NCI-H187 (cell line): ENCODE measurements at places on chromosomes 1 and 21.

GRCh38 chr1:7069931-7070330 lies 284.7 kb downstream of the CAMTA1 start:
- DNase-seq: no peak

- DNase-seq: no peak
These were observed 114.3 kb downstream of the SLC35F3 start for GRCh38 chr1:234018816-234019215.

DNA sequence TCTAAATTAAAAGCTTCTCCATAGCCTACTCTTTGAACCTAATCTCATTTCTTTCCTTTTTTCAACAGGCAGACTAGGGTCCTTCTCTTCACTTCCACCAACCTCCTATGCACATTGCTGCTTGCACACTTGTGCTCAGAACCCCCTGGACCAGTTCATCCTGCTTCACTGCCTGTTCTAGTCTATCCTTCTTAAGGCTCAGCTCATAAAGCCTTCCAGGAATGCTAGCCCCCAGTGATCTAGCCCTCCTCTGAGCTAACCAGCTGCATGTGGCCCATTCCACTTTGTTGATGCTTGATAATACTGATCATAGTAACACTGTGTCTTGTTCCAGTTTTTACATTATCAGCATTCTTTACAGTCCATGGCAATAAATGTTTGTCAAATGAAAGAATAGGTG lies 22.9 kb upstream of the PHGDH start:
- DNase-seq: no peak

DNA sequence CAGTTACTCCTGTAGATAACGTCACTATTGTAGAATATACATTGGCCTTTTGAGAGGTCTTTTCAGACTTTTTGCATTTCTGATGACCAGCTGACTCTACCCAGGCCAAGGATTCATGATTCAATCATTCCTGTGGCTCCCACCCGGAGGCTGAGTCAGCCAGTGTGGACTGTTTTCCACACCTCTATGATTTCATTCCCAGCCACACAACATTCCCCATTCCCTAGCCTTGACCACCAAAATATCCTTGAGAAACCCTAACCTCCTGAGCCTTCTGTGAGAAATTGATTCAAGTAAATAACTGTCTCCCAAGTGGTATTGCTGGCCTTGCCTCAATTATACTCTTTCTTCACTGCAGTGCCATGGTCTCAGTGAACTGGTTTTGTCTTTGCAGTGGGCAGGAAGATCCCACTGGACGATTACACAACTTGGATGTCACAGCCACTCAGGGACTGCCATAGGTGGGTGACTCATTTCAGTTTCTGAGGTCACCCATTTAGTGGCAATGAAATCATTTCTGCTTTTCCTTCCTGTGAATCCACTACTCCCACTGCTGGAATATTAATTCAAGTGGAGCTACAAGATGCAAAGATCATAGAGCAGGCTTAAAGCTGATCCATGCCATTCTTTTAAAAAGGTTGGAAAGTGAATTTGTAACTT lies 518.6 kb upstream of the ZP4 start:
- DNase-seq: no peak

DNA sequence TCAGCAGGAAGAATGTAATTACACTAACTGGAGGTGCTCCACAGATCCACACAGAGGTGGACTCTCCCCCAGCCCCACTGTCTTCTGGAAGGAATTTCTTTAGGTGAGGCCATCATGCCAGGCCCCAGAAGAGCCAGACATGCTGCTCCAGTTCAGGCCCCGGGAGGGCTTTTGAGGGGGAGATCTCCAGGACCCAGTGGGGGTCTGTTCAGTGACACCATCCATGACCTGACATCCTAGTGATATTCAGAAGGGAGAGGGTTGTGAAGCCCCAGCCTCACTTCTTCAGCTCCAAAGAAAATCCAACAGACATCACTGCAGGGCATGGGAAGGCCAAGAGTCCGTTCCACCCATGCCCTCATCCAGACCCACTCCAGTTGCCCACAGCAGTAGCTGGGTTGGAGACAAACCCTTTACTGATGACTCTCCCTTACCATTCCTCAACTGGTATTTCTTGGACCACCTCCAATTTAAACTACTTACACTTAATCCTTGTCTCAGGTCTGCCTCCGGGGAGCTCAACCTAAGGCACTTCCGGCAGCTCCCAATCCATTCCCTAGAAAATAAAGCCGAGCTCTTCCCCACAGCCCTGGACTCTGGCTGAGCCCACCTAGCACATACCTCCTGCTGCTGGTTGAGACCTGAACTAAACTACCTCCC lies 39.2 kb downstream of the CSMD2 start:
- DNase-seq: no peak

GRCh38 chr1:46490656-46491442 lies 1.2 kb downstream of the DMBX1 start:
- no peak for DNase-seq

- no peak for DNase-seq
These were observed 60.1 kb downstream of the KIAA0040 start for GRCh38 chr1:175132436-175132835.
